ENCODE measurements at places on chromosomes 13 and 19. TPM values are rescaled to one million over a fixed set of nuclear protein-coding genes. Genes with fewer than 3 reads are reported as not detected.

GSX1 gene
- polyA plus RNA-seq = not detected

DNA sequence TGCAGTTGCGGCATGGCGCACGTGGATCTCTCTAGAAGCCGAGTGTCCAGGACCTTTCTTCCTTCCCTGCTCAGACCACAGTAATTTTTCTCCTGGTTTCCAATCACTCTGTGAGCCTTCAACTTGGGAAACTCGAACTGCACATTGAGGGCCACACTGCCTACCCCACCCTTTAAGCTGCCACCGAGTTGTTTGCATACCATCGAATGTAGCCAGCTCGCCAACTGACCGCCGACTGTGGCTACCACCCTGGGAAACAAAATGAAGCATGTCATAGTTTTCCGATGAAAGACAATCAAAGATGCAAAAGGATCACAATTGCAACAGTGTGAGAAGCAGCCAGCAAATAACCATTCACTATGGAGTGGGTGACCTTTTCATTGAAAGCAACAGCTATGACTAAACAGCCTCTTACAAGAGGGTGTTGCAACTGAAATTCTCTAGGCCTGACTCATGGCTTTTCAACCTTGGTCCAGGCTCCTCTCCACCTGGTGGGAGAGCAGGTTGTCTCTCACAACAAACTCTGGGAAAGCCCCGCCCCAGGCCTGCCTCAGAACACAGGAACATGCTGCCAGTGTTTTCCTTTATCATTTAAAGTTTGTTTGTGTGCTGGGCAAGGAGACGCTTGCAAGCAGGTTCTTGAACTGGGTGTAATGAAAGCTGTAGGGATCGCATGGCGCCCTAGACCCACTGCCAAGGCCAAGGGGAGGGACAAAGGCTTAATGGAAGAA is 141.7 kb upstream of the SERP2 start:
- DNase-seq = no peak

DNA sequence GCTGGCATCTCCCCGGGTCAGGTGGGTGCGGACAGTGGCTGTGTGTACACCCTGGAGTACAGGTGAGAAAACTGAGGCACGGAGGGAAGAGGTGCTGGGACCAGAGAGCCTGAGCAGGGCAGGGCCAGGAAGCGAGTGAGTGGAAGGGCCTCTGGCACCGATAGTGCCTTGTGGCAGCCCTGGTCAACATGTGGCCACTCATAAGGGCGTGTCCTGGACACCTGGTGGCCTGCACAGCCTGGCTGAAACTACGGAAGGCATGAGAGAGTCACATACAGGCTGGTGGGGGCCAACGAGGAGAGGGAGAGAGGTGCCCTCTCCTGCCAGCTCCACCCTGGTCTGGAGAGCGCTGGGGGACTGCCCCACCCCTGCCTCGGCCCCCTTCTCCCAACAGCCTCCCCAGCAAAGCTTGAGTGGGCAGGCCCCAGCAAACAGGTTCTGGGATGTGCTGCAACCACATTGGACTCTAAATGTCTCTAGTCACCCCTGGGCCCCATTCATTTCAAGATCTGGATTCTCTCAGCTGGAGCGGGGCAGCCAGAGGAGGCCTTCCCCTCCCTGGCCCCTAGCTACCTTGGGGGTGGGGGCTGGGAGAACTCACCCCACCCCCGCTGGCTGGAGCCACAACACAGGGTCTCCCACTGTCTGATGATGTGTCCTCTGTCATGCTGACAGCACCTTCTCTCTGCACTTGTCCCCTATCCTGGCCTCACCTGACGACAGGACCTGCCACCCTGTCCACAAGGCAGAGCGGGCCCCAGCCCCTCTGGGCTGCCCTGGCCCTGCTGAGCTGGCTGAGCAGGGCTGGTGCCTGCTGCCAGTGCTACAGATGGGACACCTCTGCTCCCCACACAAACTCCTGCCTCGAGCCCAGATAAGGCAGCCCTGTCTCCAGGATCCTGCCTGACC is 5.8 kb downstream of the CBARP start:
- no peak for DNase-seq

DNA sequence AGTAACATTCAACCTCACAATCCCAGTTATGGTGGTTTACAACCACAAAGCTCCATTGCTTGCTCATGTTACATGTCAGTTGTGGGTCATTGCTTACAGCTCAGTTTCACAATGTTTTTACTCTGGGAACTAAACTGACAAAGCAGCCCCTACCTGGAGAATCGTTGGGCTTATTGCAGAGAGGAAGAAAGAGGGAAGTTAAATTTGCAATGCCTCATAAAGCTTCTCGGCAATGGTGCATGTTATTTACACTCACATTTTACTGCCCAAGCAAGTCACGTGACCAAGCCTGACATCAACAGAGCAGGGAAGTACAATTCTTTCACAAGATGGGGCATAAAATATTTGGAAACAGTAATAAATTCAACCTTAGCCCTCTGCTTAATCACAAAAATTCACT is 441.6 kb downstream of the TDRD3 start:
- no peak for DNase-seq

- DNase-seq = no peak
Measured at GRCh38 chr13:29454931-29455481, 140.5 kb downstream of the SLC7A1 start.

DNA sequence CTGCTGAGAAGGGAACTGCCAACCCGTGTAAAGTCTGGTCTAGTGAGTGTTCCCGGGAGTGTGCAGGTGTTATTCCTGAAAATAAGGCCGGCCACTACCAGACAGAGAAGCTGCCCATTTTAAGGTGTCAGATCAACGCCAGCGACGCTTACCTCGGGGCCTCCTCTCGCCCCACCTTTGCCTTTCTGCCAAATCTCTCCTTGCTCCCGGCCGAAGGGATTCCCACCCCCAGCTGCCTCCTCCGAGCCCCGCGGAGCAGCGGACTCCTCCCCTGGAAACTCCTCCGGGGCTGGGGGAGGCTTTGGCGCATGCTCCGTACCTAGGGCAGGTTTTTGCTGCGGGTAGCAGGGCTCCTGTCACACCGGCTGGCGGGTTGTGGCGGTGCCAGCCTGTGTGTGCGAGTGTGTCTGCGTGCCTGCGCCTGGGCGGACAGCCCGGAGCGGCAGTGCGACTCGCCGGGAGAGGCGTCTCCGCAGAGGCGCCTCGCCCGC is at the start of gene HS6ST3:
HS6ST3 (plus strand) TSS at position 359 of the 491 bp plus-strand sequence.
- DNase-seq = no peak

GRCh38 chr19:15288146-15288963 is 44.0 kb downstream of the BRD4 start:
- no peak for DNase-seq

GRCh38 chr13:75770592-75771011 is 134.5 kb downstream of the LMO7 start:
- DNase-seq = no peak

GRCh38 chr19:11247934-11248333 is 8.5 kb downstream of the ANGPTL8 start:
- no peak for DNase-seq

Data from CD4-positive, alpha-beta memory T cell (primary cell).